ENCODE measurements at places on chromosomes 16 and 17. TPM values are rescaled to one million over a fixed set of nuclear protein-coding genes. Genes with fewer than 3 reads are reported as not detected.

NPB gene
- polyA plus RNA-seq = not detected

TBC1D3G gene
- not detected for polyA plus RNA-seq

ZNF287 gene
- polyA plus RNA-seq = 6.2 TPM

TMEM235 gene
- polyA plus RNA-seq = not detected

GNAO1 gene
- 0.58 TPM for polyA plus RNA-seq

NOXO1 gene
- polyA plus RNA-seq = not detected

Measured in IgD-negative memory B cell (primary cell).